WTC11 (cell line): ENCODE measurements at places on chromosomes 2 and 18. TPM values are rescaled to one million over a fixed set of nuclear protein-coding genes. Genes with fewer than 3 reads are reported as not detected.
A peak's percentile ranks its signal among the peaks of the same experiment; 100 is the strongest.

NDC80 gene
- 36.6 to 43.0 TPM (median 36.9 TPM) in 3 replicates for total RNA-seq

GATA6 gene
- 0.15 to 0.21 TPM (median 0.18 TPM) in 3 replicates for total RNA-seq

ICOS gene
- total RNA-seq: 0.07 to 0.11 TPM (median 0.11 TPM) in 3 replicates

BIN1 gene
- total RNA-seq: 38.9 to 42.5 TPM (median 41.6 TPM) in 3 replicates

ANKRD30B gene
- not detected in 3 replicates for total RNA-seq

GALR1 gene
- 0.07 to 0.11 TPM (median 0.07 TPM) in 3 replicates for total RNA-seq

RNF152 gene
- total RNA-seq: 2.6 to 3.7 TPM (median 2.8 TPM) in 3 replicates

DNA sequence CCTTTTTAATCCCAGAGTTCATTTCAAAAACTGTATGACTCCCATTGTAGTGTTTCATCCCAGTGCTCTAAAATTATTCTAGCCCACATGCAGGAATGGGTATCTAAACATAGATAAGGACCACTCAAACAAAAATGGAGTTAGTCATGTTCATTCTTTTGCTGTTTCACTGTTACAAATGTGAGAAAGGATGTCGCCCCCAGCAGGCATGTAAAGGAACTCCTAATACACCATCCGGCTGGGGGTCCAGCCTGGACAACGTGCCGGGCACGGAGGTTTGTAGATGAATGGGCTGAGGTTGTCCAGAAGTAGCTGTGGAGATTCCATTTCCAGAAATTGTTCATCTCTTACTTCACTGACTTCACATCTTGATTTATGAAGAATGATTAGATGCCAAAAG lies 101.9 kb upstream of the RAB12 start:
- DNase-seq: peak; percentile 47

DNA sequence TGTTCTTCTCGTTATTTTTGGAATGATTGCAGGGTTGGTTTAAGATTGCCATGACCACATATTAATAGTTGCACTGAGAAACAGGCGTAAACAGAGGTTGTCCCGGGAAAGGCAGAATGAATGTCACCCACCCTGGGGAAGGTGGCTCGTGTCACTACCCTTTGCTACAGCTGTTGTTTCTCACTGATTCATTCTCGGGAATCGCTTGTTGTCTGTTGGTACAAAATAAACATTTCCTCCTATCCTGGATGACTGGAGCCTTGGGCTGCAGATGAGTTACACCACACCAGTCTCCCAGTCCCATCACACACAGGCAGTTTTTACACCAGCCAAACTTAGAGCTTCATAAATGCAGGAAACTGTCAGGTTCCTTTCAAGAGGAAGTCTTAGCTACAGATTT lies 216.7 kb downstream of the GBX2 start:
- DNase-seq: no peak

- no peak for DNase-seq
Observed at GRCh38 chr2:148877403-148877740, 2.3 kb downstream of the KIF5C start.

DNA sequence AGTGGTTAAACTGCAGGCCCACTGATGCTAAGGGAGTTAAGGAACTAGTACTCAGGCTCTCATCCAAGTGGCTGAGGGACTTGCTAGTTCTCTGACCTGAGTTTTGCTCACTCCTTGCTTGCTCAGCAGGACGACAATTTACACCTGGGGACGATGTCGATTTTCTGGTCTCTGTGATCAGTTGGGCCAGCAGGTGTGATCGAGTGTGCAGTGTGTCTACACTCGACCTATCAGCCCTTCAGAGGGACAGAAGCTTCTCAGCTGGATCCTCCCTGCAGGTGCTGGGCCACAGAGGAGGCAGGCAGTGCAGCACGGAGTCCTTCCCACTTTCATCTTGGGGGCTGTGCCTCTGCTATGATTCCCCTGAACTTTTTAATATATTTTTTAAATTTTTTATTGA lies 71.5 kb downstream of the KCNS3 start:
- no peak for DNase-seq

DNA sequence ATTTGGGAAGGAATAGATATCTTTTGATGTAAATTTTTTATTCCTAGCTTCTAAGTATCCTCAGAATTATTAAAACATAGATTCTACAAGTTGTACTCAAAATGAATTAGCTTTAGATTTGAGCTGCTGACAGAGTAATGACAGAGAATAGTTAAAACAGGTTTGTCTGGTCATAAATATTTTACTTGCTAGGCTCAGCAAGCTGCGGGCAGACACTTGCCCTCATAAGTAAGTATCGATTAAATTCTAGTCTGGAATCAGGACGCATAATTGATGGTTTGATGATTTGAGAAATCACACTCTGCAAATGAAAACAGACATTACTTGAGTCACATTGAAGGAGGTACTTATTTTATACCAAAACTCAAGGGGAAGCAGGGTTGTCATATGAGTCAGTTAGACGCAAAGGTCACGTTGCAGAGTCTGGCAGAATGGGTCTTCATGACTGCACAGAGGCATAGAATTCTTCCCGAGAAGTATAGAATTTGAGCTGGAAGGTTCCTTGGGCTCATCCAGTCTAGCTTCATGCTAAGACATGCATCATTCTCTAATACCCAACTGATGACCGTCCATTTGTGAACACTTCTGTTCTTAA lies 27.5 kb downstream of the ARL4C start:
- no peak for DNase-seq

DNA sequence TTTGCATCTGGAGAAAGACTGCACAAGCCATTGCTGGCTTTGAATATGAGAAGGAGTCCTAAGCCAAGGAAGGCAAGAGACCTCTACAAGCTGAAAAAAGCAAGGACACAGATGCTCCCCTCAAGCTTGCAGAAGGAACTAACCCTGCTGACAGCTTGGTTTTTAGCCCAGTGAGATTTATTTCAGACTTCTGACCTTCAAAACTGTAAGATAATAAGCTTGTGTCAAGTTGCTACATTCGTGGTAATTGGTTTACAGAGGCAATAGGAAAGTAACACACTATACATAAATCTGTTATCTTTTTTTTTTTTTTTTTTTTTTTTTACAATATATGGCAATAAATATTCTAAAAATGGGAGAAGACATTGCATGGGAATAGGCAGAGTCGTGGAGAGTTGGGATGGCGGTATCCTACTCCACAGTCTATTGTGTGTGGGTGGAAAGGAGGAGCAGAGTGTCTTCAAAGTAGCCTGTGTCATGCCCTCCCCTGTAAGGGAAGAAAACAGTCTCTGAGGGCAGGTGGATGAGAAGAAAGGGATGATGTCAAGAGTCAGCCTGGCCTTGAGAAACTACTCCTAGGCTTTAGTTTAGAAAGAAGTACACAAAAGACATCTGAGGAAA lies 196.9 kb downstream of the THSD7B start:
- no peak for DNase-seq

GRCh38 chr18:13530879-13531387 lies 195.4 kb downstream of the FAM210A start:
- DNase-seq: peak; percentile 49

GRCh38 chr2:136306836-136307235 lies 188.9 kb upstream of the CXCR4 start:
- DNase-seq: no peak

DNA sequence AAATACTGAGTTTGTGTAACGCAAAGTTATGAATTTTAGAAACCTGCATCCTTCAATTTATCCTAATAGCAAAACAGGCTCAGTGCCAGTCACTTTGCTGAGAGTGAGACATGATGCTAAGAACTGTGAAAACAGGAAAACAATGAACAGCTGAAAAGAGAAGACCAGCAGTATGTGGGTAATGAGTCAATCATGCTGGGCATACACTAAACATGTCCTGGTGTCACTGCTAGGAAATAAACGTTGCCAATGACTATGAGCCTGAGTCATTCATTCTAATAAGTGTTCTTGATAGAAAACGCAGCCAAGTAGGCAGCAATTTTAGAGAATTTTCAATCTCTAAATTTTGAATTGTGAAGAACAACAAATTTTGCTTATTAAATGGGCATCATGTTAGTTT lies 237.3 kb downstream of the GALR1 start:
- no peak for DNase-seq

- DNase-seq: no peak
Observed at GRCh38 chr2:223929571-223930102, 15.5 kb downstream of the WDFY1 start.

- DNase-seq: no peak
Observed at GRCh38 chr2:73324126-73324725, 30.9 kb upstream of the EGR4 start.

DNA sequence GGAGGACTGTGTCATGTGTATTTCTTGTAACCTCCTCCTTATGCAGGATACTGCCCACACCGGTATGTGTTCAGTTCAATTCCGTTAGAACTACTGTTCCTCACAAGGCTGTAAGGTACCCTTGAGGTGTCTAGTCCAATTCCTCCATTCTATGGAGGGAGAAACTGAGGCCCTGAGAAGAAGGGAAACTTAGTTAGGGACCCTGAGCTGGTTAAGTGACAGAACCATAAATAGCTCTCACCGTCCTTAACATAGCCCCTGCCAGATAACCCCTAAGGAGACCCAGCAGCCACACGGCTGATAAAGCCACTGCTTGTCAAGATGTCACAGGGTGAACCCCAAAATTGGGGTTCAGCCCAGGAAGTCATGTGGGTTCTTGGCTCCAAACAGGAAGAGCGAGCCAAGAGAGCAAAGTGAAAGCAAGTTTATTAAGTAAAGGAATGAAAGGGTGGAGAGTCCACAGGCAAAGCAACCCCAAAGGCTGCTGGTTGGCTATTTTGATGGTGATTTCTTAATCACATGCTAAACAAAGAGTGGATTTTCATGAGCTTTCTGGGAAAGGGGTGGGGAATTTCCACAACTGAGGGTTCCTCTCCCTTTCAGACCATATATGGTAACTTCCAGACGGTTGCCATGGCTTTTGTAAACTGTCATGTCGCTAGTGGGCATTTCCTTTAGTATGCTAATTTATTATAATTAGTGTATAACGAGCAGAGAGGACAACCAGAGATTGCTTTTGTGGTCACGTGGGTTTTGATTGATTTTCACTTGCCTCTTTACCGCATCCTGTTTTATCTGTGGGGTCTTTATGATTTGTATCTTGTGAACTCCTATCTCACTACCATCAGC lies 83.4 kb upstream of the RTN4 start:
- DNase-seq: peak; percentile 30

- DNase-seq: no peak
Observed at GRCh38 chr2:16429002-16429401, 236.6 kb downstream of the CYRIA start.
